Progenitor cell of endocrine pancreas (in vitro differentiated cells): ENCODE measurements at places on chromosomes 3 and 15. TPM values are rescaled to one million over a fixed set of nuclear protein-coding genes. Genes with fewer than 3 reads are reported as not detected.

GRCh38 chr3:186251948-186252619 lies 110.0 kb downstream of the DGKG start:
- no peak for DNase-seq

The GOLGA6L4 gene
- 10.0 and 11.7 TPM in 2 replicates for total RNA-seq

The SETMAR gene
- 40.6 and 42.4 TPM in 2 replicates for total RNA-seq

GRCh38 chr3:191320316-191320715 lies 8.9 kb upstream of the CCDC50 start:
- DNase-seq, result no peak

- DNase-seq, result peak; percentile 21
Measured at GRCh38 chr15:99704444-99704838, 28.8 kb downstream of the LYSMD4 start.

DNA sequence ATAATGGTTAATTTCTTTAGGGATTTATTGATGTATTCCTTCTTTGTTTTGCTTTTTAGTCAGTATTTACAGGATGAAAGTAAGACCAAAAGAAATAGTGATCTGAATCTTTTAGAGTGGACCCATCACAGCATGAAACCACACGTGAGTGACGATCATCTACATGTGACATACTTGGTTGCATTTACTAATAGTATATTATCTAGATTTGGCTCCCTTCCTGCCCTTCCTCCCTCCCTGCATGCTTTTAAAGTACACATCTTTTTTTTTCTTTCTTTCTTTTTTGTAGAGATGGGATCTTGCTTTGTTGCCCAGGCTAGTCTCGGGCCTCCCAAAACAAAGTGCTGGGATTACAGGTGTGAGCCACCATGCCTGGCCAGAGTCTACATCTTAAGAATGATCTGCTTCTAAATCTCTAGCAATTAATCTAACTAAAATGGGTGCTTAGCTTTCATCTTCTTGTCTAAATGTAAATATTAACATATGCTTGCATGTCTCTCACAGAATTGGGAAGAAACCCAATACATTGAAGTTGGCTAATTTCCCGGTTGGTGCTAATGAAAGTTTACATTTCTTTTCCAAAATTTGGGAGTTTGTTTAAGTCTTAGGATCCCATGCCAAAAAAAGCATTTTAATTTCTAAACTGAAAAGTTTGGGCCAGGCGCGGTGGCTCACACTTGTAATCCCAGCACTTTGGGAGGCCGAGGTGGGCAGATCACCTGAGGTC lies 38.0 kb downstream of the SENP2 start:
- DNase-seq, result no peak

DNA sequence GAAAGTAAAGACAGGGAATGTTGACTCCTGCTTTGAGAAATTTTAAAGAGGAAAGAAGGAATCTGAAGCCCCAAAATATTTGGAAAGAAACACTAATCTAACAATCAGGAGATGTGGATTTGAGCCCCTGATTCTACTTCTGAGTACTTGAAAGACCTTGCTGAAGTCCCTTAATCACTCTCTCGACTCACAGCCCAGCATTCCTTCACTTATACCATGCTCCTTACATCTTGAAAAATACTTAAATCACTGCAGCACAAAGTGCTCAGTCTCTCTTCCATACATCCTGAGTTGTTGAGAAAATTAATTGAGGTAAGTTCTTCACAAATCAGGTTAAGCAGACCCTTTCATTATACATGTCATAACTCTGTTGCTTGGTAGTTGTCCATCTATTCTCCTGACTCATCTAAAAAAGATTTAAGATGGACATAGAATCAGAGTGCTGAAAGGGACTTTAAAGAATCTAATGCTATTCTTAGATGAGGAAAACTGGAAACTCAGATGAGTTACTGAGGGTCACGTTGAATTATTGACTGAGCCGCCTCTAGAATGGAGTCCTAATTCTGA lies 72.8 kb upstream of the THSD4 start:
- no peak for DNase-seq

DNA sequence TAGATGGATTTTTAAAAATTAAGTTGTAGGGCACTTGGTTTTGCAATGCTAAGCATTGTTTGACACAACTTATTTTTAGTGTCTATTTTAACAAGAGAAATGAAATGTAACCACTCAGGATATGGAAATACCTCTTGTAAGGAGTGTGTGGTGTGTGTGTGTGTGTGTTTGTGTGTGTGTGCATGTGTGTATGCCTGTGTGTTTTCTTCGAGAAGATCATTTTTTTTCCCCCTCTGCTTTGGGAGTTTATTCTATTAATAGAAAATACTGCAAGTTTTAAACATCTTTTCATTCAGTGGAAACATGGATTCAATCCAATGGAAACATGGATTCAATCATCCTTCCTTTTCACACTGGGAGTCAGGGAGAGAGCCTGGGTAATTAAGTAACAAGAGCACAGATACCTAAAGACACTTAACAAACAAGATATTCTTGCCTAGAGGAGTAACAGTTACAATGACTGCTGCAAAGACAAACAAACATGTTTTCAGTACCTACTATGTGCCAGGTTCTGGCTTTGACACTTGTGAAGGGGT lies 567.2 kb upstream of the TBL1XR1 start:
- DNase-seq, result no peak

The IL12A gene
- total RNA-seq, result 0.33 TPM in 1 of 2 replicates, not detected in the other
